ENCODE measurements at places on chromosomes 4 and X. TPM values are rescaled to one million over a fixed set of nuclear protein-coding genes. Genes with fewer than 3 reads are reported as not detected.

DNA sequence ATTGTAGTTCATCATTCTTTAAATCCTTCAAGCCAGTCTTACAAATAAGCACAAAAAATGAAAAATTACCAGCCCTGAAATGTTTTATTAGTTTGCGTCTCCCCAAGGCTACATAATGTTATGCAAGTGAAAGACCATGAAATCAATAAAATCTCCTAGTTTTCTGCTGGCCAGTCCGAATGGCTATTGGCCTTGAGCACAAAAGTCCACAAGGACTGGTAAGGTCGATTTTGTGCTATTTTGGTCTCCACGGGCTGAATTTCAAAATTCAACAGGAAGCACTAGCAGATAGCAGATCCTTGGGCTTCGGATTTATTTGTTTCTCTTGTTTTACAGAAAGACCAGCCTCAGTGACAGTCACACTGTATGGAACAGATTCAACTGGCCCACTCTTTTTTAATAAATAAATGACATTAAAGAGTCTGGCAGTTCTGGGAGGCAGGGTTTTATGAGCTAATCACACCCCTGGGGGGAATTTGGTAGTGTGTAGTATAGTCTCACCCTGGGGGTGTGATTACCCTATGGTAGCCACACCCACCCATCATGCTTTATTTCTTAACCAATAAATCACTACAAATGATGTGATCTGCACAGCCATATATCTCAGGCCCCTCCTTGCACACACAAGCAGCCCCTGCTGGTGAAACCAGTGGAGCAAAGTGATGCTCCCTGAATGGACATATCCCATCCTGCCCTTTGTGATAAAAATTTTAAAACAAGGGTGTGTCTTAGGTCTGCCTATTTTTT is 51.1 kb upstream of the TMEM33 start:
- H3K27ac ChIP-seq: no peak overlapping the region
- DNase-seq: no peak
- H3K4me3 ChIP-seq: no peak overlapping the region
- no peaks in the 10 kb centered on the region for H3K36me3 ChIP-seq
- H3K4me1 ChIP-seq: peaks cover 26% of the 10 kb centered on the region
- H3K27me3 ChIP-seq: peaks cover 57% of the 10 kb centered on the region

SLC4A4 gene
- total RNA-seq: 0.14 TPM

DNA sequence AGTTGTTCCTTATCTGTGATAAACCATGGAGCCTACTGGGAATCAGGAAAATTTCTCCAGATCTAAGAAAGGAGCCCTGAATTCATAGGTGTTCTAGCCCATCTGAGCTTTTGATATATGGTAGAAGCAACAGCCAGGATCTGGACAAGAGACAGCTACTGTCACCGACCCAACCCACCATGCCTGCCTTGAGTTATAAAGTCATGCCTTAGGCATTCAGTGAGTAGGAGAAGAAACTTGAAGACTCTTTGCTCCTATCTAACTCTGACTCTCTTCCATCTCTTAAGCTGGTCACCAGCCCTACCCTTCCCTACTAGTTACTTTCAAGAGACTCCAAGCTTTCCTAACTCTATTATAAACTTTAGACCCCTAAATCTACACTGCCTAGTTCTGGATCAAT is 83.9 kb upstream of the FAM9B start:
- no peaks in the 10 kb centered on the region for H3K36me3 ChIP-seq
- DNase-seq: no peak
- H3K27me3 ChIP-seq: no peaks in the 10 kb centered on the region
- H3K4me3 ChIP-seq: no peak overlapping the region

DNA sequence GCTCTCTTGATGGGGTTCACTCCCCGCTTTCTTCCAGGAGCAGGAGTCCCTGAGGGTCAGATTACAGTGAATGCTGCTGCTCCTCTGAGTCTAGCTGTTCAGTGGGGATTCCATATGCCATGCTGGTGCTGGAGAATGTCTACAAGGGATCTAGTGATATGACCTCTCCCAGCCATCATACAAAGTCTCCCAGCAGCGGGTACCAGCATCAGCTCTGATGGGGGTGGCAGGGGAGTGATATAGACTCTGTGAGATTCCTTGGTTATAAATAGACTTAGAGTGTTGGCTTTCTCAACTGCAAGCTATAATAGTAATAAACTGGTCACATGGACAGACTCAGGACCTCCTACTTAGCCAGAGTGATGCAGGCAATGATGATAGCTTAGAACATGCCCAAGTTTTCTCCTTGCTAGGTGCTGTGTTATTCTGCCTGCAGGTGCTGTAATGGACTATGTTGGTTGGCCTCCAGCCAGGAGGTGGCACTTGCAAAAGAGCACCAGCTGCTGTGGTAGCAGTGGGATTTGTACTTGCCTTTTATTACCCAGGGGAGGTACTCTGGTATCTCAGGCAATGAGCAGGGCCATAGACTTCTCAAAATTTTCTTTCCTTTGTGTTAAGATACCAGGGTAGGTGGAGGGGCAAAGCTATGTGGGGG is 202.9 kb downstream of the CHIC1 start:
- no peaks in the 10 kb centered on the region for H3K4me1 ChIP-seq
- H3K4me3 ChIP-seq: no peak overlapping the region
- H3K27me3 ChIP-seq: no peaks in the 10 kb centered on the region
- no peak overlapping the region for H3K27ac ChIP-seq
- no peaks in the 10 kb centered on the region for H3K36me3 ChIP-seq

TMSB4X gene
- total RNA-seq: 2,621 TPM

DNA sequence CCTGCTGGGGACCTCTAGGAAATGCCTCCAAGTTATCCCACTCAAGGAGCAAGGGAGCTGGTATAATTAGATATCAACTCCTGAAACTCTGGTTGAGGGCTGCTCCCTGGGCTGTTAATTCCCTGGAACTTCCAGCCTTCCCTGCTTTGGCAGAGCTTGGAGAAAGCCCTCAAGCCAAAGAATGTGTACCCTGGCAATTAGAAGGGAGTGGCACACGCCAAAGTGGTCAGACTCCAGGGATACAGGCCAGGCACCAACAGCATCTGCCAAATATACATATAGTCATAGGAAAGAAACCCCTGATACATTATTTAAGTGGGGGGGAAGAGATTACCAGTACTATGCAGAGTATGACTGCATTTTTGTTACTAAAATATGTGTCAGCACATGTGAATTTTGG is 616.8 kb downstream of the BCOR start:
- H3K36me3 ChIP-seq: no peaks in the 10 kb centered on the region
- no peaks in the 10 kb centered on the region for H3K27me3 ChIP-seq
- no peak for DNase-seq

GRCh38 chr4:125316401-125316790 is 1.6 kb downstream of the FAT4 start:
- DNase-seq: peak; percentile 5
- no peak overlapping the region for H3K4me3 ChIP-seq
- H3K4me1 ChIP-seq: peaks cover 34% of the 10 kb centered on the region
- H3K36me3 ChIP-seq: no peaks in the 10 kb centered on the region

GRCh38 chrX:110123331-110123782 is 120.4 kb downstream of the TMEM164 start:
- H3K27me3 ChIP-seq: no peaks in the 10 kb centered on the region
- H3K4me1 ChIP-seq: no peaks in the 10 kb centered on the region
- H3K4me3 ChIP-seq: no peak overlapping the region
- DNase-seq: no peak

DNA sequence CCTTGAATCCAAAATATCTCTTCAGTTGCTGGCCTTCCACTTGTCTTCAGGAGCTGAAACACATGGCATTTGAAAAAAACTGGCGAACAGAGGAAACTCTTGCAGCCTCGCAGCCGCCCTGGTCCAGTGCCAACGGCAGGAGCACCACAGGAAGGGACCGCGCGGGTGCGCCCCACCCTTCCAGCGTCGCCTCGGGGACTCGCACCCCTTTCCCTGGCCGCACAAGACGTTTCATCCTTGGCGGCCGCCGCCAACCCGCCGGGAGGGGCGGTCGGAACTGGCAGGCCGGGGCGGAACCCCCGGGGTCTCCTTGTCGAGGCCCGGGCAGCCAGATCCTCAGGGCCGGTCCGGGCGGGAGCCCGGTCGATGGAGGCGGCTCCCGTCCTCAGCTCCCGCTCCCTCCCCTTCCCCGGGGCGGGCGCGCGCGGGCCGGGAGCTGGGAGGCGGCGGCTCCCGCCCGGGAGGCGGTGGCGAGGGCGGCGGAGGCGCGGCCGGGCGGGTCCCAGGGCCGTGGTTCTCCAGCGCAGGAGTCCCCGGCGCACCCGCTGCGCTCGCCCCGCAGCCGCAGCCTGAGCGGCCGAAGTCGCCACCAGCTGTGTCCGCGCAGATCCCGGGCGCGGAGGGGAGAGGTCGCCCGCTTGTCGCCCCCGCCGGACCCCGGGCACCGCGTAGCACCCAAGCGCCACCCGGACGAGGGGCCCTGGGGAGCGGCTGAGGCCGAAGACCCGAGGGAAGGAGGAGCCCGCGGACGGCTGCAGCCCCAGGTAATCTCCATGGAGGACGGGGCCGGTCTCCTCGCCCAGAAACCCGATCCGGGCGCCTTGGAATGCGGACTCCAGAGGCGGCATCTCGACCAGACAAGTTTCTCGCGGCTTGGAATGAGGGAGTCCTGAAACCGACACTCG is 886 bp upstream of the NDST3 start:
- no peak for DNase-seq
- no peaks in the 10 kb centered on the region for H3K36me3 ChIP-seq
- H3K4me1 ChIP-seq: no peaks in the 10 kb centered on the region
- H3K4me3 ChIP-seq: no peak overlapping the region

DNA sequence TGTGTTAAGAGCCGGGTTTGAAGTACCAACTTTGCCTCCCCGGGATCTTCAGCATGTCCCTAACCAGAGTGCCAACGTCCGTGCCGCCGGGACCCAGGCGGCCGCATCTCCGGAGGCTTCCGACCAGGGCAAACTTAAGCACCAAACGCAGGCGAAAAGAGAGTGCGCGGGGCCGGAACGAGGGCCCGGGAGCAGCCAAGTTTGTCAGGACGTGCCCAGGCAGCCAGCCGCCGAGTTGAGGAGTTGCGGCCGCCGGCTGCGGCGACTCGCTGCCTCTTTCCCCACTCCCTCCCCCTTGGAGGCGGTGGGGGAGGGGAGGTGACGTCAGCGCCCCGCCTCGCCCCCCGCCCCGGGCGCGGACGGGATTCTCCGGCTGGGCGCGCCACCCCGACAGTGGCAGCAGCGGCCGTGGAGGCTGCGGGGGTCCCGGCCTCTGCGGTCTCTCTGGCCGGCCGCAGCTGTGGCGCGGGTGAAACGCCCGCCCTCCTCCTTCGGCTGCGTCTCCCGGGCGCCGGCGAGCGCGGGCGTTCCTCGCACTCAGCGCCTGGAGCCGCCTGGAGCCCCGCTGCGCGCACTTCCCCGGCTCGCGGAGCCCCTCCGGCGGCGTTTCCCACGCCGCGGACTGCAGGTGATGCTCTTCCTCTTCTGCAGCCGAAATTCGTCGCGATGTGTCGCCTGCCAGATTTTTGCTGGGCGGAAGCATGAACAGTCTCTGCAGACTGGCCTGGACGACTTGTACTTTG is 2.9 kb upstream of the FAT1 start:
- no peak for DNase-seq
- no peaks in the 10 kb centered on the region for H3K36me3 ChIP-seq
- no peak overlapping the region for H3K4me3 ChIP-seq
- no peak overlapping the region for H3K27ac ChIP-seq

GRCh38 chr4:68299492-68300457 is 50.1 kb downstream of the YTHDC1 start:
- H3K4me1 ChIP-seq: no peaks in the 10 kb centered on the region
- no peaks in the 10 kb centered on the region for H3K36me3 ChIP-seq
- no peak overlapping the region for H3K4me3 ChIP-seq
- H3K27ac ChIP-seq: no peak overlapping the region
- DNase-seq: no peak

DNA sequence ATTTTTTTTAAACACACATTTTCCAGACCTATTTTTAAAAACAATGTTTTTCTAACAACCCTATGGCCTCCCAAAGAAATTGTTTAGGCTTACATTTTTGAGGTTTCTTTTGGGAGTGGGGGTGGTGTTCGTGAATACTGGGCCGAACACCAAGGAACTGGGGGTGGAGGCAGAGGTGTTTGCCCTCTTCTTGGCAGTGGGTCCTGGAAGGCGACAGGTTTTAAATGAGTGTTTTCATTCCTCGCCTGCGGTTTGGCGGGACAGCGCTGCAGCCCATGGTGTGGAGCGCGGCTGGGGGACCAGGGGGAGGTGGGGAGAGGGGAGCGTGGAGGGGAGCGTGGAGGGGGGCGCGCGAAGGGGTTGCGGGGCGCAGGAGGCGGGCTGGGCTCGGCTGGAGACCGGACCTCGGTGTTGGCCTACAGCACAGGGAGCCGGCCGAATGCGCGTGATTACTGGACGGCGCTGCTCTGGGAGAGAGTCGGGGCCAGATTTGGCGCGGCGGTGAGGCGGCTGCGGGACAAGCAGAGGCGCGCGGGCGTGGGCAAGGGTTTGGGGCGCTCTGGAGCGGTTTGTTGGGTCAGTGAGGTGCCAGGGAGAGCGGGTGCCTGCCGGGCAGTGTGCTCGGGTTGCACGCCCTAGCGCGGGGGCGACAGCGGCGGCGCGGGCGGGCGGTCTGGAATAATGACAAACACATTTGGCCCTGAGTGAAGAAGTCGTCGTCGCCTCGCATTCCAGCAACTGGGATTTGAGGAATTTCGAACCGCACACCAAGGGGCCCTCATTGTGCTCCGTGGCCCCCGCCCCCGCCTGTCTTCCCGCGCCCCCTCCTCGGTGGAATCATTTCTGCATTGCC is 764 bp downstream of the PDGFRA start:
- H3K4me3 ChIP-seq: no peak overlapping the region
- no peaks in the 10 kb centered on the region for H3K36me3 ChIP-seq
- H3K4me1 ChIP-seq: peaks cover 60% of the 10 kb centered on the region
- peaks cover 81% of the 10 kb centered on the region for H3K27me3 ChIP-seq

DNA sequence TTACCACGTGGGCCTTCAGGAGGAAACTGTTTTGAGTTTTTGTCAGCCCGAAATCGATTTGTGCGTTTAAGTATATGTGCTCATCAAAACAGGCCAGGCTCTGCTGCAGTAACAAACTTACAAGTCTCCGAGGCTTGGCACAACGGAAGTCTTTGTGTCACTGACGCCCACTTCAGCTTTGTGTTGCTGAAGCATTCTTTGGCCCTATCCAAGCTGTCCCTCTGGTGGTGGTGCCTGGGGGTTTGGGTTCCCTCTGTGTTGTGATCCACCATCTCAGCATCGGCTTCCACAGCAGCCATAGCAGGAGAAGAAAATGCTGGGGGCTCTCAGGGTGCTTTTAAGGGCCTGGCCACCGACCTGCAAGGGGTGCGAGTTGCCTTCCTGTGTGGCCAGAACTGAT is 176.4 kb downstream of the PTTG2 start:
- no peak overlapping the region for H3K27ac ChIP-seq
- H3K27me3 ChIP-seq: no peaks in the 10 kb centered on the region
- peaks cover 65% of the 10 kb centered on the region for H3K36me3 ChIP-seq

DNA sequence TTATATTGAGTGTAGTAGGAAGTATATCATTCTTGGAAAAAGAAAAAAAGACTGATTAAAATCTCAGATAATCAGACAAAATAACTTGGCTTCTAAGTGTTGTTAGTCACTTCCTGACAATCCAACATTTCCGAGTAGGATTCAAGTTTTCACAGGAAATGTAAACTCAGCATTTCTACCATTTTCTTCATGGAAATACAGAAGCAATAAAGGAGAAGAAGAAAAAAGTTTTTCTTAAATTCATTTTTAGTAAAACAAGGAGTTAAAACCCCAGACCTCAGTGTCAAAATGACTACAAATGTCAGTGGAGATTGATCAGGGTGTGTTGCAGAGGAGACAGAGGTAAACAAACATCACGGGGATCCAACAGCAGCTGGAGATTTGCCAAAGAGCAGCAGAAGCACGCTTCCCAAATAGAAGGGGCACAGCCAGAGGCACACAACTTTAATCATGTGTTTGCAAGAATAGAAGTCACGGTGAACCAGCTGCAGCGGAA is 129.3 kb upstream of the FAM9B start:
- H3K27me3 ChIP-seq: no peaks in the 10 kb centered on the region
- H3K4me3 ChIP-seq: no peak overlapping the region
- no peak overlapping the region for H3K27ac ChIP-seq
- no peaks in the 10 kb centered on the region for H3K36me3 ChIP-seq
- no peaks in the 10 kb centered on the region for H3K4me1 ChIP-seq
- DNase-seq: no peak
